Cortex of kidney (tissue), 1 donor: ENCODE measurements at places on chromosomes 1 and 21.

GRCh38 chr1:47651311-47652089 is 213.7 kb downstream of the FOXD2 start:
- no peak for DNase-seq

- no peak for DNase-seq
Observed at GRCh38 chr1:211183747-211184313, 49.9 kb upstream of the KCNH1 start.

DNA sequence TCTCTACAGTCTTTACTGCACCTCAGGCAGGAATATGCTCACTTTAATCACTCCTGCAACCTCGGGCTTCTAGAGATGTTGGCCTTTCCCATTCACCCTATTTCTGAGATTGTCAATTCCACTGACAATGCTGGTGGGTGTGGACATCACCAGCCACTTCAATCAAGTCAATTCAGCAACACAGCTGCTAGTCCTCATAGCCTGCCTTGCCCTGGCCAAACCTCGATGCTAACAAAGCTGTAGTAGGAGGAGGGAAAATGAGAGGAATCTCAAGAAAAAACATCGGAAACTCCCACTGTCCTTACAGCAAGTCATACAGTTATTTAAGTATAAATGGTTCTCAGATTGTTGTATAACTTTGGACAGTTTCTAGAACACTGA is 155.0 kb downstream of the KCNH1 start:
- DNase-seq, result no peak

DNA sequence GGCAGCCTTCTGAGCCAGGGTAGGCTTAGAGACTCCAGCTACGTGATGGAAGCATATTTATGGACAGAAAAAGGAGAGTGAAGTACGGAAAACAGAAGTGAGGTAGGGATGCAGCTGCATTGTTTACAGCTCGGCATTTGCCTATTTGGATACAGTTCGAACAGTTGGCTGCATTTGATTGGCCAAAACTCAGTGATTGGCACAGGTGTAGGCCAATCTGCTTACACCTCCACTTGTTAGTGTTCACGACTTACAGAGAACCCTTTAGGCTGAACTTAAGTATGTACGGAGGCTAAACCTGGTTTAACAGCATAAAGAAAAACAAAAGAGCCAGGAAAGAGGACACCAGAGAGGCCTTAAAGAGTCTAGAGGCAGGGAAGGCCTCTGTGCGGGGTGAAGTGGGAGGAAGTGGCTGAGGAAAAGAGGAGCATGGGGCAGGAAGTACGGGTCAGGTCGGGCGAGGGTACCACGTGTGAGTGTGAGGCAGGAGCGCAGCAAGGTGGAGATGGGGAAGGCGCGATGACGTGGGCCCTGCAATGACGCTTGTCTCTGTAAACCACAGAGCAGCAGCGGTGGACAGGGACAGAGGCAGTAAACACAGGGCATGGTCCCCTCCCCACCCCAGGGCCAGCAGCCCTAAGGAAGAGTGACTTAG is 32.0 kb downstream of the RSPH1 start:
- DNase-seq, result no peak

GRCh38 chr21:44489962-44490361 is 34.7 kb downstream of the LRRC3 start:
- no peak for DNase-seq

DNA sequence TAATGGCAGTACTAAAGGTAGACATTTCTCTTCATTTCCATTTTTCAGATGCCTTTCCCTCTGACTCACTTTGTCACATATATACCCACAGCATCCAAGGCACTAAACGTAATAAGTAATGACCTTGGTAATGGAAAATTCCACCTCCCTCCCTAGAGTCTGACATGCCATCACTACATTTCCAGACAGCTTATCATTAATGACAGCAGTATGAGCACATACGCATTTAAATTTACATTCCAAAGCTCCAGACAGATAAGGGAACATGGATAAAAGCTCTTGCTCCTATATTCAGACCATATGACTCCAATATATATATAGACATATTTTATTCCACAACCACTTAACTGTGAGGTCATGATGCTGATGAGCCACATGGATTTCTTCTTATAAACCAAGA is 191.7 kb upstream of the GORAB start:
- no peak for DNase-seq

DNA sequence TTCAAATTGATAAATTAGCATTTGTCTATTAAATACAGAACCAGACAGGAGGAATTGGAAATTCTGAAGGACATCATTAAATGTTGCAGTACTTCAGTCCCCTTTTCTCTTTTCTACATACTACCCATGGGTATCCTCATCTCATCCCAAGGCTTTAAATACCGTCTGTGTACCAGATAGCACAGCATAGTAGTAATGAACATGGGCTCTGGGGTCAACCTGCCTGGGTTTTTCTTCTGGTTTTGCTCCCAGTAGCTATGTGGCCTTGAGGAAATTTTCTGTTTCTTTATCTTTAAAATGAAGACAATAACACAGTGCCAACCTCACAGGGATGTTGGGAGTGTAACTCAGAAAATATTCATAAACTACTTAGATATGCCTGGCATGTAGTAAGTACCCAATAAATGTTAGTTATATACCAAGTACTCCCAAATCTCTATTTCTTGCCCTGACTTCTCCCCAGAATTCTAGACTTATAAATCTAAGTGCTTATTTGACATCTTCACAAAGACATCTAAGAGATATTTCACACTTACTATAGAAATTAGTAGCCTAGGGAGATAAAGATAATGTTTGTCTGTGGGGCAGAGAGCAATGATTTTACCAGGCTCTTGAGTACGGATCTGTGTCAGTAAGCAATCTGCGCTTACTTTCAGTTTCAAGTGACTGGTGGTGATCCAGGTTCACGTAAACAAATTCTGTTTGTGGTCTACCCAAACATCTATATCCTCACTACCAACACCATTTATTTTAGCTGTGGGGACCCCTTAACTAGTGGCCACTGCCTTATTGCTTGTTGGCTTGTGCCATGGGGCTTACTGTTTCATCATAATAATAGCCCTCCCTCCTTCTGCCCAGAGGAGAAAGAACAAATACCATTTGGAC is 37.3 kb downstream of the VANGL2 start:
- no peak for DNase-seq

DNA sequence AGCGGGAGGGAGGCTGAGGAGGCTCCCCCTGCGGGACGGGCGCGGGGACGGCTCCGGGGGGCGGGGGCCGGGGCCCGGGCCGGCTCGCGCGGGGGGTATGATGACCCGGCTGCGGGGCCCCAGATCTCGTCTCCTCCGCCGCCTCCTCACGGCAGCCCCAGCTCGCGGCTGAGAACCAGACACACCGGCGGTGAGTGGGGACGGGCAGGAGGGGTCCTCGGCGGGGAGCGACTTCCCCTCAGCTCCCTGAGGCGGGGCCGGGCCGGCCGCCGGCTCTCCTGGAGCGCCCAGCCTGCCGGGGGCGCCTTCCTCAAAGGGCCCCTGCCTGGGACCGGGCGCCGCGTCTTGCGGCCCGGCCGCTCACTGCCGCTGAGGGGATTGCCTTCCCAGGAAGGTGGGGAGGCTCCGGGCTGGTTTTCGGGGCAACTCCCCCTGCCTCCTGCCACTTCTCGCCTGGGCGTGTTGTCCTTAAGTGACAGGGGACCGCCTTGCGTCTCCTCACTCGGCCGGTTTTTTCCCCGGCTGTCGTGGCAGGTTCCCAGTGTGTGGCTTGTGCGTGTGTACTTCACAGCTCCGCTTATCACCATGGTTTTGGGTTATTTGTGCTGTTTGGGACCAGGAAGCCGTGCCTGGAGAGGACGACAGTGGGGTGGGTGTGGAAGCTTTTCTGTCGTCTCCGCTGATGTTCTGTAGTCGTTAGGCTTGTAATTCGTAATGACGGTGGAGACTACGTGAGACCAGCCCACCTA is 800 bp downstream of the HIPK1 start:
- no peak for DNase-seq

DNA sequence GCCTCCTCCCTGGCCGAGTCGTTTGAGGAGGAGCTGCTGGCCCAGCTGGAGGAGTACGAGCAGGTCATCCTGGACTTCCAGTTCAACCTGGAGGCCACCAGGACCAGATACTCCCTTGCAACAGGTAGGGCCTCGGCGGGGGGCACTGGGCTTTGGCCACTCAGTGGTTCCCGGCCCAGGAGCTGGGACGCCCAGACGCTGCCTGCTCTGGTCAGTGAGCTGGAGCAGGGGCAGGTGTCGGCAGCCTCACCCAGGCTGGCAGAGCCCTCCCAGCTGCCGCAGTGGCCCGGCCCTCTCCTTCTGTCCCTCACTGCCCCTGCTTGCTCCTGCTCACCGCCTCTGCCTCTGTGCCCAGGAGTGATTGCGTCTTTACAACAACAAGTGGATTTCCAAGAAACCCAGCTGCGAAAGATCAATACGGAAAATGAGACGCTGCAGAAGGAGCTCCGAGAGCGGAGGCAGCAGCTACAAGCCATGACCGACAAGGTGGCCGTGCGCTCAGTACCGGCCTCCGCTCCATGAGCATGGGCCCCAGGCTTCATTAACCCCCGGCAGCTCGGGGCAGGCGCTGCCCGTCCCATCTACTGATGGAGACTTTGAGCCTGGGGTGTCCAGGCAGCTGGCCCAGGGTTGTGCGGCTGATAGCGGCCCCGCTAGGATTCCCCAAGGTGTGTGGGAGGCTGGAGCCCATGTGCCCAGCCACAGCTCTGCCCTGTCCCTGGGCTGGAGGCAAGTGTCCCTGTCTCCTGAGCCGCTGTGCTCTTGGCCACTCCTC is 9.0 kb upstream of the SMIM1 start:
- no peak for DNase-seq

DNA sequence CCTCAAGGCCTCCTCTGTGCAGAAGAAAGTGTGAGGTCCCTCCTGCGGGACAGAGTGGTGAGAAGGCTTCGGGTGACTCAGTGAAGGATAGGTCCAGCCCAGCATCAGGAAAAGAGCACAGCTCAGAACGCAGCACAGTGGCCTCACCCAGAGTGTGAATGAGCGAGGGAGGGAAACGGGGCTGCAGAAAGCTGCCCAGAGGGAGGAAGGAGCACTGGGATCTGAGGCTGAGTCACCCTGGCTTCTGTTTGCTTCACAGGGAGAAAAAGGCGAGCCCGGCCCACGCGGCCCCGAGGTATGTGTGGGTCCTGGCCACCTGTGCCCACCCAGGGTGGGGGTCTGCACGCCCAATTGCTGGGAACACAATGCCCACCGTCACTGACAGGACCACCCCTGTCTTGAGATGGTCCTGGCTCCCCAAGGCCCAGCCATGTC is 24.3 kb downstream of the COL6A2 start:
- no peak for DNase-seq

GRCh38 chr1:18932879-18933278 is 23.6 kb downstream of the IFFO2 start:
- no peak for DNase-seq

GRCh38 chr1:43453442-43454269 is at the start of gene HYI:
Gene HYI, minus strand, starts transcription at chr1:43453931. Its CDS starts 138 bp downstream, at chr1:43453793.
- no peak for DNase-seq

- DNase-seq, result no peak
Observed at GRCh38 chr1:212698467-212699103, 1.1 kb downstream of the BATF3 start.

- DNase-seq, result no peak
Observed at GRCh38 chr1:227733309-227733705, 1.8 kb downstream of the JMJD4 start.

DNA sequence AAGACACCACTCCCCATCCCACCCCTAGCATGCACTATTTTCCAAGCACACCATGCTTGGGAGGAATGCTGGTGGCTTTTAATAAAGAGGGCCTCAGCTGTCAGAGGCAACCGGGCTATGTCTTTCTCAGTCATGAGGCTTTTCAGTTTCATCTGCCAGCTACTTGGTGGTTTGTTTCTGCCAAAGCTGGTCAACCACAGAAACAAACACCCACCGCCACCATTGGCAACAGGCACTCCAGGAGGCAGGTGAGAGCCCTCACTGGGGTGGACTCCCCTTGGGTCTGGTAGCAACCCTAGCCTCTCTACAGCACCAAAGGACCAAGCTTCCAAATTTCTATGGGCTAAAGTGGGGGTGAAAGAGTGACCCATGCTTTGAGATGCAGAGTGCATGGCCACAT is 54.3 kb upstream of the CD1D start:
- no peak for DNase-seq

DNA sequence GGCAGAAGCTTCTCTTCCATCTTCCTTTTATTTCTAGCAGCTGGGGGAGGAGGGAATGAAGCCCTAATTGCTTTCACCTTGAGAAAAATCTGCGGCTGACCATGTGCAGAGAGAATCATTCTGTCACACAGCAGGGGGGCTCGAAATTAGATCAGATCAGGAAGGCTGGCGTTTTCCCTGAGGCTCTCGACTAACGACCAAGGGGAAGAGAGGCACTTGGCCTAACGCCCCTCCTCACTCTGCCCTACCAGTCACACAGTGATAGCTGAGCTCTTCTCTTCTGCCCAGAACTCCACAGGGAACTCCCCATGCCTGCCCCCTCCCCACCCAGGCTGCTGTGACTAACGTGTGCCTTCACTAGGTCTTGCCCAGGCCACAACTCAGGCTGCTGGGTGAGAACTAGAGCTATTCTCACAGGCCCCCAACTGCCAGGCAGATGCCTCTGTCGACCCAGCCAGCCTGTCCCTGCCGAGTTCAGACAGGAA is 26.5 kb upstream of the KHDRBS1 start:
- DNase-seq, result no peak

DNA sequence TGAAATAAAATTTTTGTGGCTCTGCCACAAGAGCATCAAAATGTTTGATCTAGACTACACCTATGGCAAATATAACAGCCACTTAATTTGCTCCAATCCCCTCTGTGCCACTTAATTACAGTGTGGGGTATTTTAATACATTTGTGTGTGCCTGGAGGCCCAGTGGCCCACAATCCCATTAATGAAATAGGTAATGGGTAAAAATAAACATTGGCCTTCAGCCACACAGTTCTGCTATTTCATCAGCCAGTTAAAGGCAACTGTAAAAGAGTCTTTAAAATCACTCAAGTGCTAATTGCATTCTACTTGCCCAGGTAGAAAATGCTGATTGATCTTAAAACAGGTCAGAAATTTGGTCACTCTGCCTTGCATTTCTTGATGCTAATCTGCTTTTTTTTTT is 151.6 kb upstream of the UBE2U start:
- no peak for DNase-seq

- no peak for DNase-seq
Observed at GRCh38 chr1:201584471-201585092, 45.7 kb downstream of the NAV1 start.

- no peak for DNase-seq
Observed at GRCh38 chr1:214310010-214310409, 29.1 kb downstream of the SMYD2 start.

GRCh38 chr1:65022216-65022615 is 55.9 kb upstream of the JAK1 start:
- no peak for DNase-seq

- DNase-seq, result no peak
Observed at GRCh38 chr1:40032240-40032891, 8.2 kb upstream of the CAP1 start.

GRCh38 chr1:230261928-230262650 is 164.0 kb downstream of the PGBD5 start:
- DNase-seq, result no peak

DNA sequence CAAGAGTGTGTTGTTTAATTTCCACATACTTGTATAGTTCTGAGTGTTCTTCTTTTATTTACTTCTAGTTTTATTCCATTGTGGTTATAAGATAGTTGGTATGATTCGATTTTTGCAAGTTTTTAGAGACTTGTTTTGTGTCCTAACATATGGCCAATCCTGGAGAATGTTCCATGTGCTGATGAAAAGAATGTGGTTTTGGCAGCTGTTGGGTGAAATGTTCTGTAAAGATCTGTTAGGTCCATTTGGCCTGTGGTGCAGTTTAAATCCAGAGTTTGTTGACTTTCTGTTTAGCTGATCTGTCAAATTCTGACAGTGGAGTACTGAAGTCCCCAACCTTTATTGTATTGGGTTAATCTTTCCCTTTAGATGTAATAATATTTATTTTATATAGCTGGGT is 19.5 kb upstream of the TIPRL start:
- DNase-seq, result no peak

GRCh38 chr1:103517380-103518047 is 8.0 kb upstream of the RNPC3 start:
- DNase-seq, result no peak
